Forelimb muscle (tissue), 1 donor: ENCODE measurements at places on chromosomes 2 and 18. TPM values are rescaled to one million over a fixed set of nuclear protein-coding genes. Genes with fewer than 3 reads are reported as not detected.

The CYP26B1 gene
- 15.8 TPM for polyA plus RNA-seq

The LRP1B gene
- polyA plus RNA-seq, result 2.2 TPM

The DSG1 gene
- not detected for polyA plus RNA-seq

The ASB18 gene
- polyA plus RNA-seq, result 8.3 TPM

The CXCR1 gene
- polyA plus RNA-seq, result not detected

The YWHAQ gene
- polyA plus RNA-seq, result 174 TPM
